ENCODE measurements at places on chromosomes 4 and X.
A peak's percentile ranks its signal among the peaks of the same experiment; 100 is the strongest.

GRCh38 chr4:183633476-183634400, 25.2 kb downstream of the RWDD4 start:
- DNase-seq, result no peak

GRCh38 chr4:101807351-101807750, 16.8 kb downstream of the BANK1 start:
- no peak for DNase-seq

DNA sequence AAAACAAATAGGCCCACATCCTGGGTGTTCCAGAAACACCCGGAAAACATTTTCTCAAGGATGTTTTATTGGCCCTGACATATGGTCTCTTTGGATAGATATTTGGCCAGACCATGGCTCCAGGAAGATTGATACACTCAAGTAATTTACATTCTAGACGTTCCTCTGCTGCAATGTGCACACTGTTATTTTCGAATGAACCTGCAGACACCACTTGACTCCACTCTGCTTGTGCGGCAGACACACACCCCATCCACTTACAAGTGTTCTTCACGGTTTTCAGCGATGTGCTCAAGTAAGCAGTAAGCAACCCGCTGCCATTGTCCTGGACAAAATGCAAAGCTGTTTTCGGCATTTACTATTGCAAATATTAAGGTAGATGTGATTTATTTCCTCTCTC, 12.0 kb upstream of the GPM6A start:
- DNase-seq, result no peak

- DNase-seq, result no peak
Measured at GRCh38 chr4:89767924-89768323, 69.0 kb downstream of the SNCA start.

- no peak for DNase-seq
Measured at GRCh38 chr4:22417408-22417807, 98.5 kb downstream of the ADGRA3 start.

- DNase-seq, result no peak
Measured at GRCh38 chr4:186819342-186820086, 95.9 kb upstream of the FAT1 start.

DNA sequence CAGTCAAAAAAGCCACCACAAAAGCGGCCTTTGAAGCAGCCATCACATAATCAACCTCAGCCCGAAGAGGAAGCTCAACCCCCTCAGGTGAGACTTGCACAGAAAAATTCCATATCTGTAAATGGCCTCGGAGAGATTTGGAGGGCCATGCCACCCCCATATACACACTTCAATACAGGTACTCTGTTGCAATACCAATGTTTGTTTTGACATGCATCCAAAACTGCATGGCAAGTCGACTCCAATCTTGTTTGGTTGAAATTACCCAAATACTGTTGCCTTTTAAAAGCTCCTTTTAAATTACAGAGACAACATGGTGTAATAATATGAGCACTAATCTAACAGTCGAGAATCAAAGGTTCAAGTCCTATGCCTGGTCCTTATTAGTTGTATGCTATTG, 5.9 kb downstream of the ENAM start:
- no peak for DNase-seq

DNA sequence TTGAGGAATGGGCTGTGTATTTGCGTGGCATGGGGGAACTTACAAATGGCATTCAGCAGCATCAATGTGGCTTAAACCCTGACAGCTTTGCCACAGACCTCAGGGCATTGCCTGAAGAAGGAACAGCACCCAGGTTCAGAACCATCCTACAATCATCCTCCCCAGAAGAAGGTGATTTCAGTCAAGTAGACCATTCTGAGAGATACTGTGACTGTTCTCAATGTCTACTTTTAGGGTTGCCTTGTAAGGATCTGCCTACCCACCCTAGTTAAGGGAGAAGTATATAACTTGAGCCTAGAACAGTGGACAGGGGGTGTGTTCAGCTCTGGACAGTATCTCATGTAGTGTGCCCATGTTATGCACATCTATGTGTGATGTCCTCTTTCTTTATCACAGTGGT, 1.6 kb upstream of the FGF5 start:
- no peak for DNase-seq

DNA sequence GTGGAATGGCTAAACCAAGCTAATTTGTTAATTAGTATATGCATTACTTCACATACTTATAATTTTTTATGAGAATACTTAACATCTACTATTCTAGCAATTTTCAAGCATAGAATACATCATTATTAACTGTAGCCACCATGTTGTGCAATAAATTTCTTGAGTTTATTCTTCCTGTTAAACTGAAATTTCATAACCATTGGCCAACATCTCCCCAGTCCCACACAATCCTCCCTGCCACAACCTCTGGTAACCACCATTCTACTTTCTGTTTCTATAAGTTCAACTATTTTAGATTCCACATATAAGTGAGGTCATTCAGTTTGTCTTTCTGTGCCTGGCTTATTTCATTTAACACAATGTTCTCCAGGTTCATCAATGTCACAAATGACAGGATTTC, 208.5 kb downstream of the PPP4R3C start:
- DNase-seq, result no peak

DNA sequence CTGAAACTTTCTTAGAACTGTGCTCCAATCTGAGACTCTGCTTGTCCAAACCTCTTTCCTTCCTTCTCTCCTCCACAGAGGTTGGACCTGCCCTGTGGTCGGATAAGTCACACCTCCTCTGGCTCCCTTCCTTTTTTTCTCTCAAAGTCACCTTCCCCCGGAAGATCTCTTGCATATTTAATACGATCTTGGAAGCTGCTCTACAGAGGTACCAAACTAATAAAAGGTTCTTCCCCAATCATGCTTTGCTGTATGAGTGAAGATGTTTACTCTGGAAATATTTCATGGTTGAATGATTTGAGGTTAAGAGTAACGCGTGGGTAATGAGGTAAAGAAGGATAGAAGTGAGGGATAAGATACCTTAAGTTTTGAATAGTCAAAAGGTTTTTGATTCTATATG, 166.0 kb downstream of the ATG4A start:
- no peak for DNase-seq

DNA sequence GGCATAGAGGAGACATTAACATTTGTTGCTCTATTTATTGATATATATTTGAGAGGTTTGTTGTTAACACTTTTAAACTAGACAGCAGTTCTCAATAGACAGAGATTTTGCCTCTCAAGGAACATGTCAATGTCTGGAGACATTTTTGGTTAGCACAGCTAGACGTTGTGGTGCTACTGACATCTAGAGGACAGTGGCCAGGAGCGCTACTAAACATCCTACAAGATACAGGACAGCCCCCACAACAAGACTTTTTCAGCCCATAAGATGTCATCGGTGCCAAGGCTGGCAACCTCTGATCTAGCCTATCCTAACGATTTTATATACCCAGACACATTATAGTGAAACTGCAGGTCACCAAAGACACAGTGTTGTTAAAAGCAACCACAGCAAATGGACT, 18.4 kb upstream of the CTSO start:
- no peak for DNase-seq

- DNase-seq, result no peak
Measured at GRCh38 chr4:8250637-8251036, 18.9 kb upstream of the HTRA3 start.

GRCh38 chrX:130260316-130260715, 8.4 kb downstream of the ZNF280C start:
- DNase-seq, result no peak

DNA sequence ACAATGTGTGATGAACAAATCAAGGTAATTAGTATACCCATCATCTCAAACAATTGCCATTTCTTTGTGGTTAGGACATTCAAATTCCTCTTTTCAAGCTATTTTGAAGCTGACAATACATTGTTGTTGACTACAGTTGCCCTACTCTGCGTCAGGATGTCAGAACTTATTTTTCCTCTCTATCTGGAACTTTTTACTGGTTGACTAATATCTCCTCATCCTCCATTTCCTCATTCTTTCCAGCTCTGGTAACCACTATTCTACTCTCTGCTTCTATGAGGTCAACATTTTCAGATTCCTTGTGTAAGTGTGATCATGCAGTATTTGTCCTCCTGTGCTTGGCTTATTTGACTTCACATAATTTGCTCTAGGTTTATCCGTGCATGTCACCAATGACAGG, 240.5 kb upstream of the HS3ST1 start:
- no peak for DNase-seq

DNA sequence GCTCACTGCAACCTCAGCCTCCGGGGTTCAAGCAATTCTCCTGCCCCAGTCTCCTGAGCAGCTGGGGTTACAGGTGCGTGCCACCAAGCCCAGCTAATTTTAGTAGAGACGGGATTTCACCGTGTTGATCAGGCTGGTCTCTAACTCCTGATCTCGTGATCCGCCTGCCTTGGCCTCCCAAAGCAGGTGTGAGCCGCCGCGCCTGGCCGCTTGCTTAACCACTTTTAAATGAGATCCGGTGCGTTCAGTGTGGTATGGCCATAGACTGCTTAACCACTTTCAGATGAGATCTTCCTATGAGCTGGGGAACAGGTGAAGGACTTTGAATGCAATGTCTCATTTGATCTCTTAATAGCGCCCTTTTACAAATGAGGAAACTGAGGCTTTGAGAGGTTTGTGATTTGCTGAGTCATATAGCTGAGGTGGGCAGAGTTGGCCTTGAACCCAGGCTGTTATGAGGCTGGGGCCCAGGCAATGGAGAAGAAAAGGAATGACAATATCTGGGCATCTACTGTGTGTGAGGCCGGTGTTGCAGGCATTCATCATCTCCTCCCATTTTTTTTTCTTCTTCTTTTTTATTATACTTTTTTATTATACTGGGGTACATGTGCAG, 41.9 kb upstream of the NSG1 start:
- DNase-seq, result peak; percentile 35

DNA sequence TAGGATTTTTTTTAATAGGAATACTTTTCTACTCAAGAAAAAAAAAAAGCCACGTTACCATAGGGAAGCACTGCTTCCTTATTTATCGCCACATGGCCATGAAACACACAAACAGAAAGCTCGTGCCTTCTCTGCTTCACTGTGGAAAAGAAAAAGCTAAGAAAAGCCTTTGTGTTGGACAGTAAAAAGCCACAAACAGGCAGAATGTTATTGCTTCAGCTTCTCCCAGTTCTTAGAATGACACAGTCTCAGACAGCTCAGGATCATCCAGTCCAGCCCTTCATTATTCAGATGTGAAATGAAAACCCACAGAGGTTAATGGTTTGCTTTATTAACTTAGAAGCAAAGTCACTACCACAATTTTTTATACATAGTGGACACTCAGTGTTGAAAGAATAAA, 181.6 kb upstream of the NOCT start:
- DNase-seq, result no peak

- no peak for DNase-seq
Measured at GRCh38 chr4:25059791-25060190, 29.0 kb upstream of the LGI2 start.

- no peak for DNase-seq
Measured at GRCh38 chrX:153353416-153353815, 19.5 kb downstream of the ZNF275 start.

- no peak for DNase-seq
Measured at GRCh38 chr4:2263926-2264321, 2.0 kb upstream of the MXD4 start.

DNA sequence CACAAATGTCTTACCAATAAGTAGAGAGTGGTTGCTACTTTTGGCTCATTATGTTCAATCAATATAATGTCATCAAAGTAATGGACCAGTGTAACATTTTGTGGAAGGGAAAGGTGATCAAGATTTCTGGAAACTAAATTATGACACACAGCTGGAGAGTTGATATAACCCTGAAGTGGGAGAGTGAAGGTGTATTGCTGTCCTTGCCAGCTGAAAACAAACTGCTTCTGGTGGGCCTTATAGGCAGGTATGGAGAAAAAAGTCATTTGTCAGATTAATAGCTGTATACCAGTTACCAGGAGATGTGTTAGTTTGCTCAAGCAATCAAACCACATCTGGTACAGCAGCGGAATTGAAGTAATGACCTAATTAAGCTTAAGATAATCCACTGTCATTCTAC, 17.3 kb upstream of the GUCY1B1 start:
- no peak for DNase-seq
